ENCODE measurements at places on chromosomes 4 and X.

GRCh38 chrX:109440475-109440874, 41.4 kb downstream of the GUCY2F start:
- DNase-seq, result peak; percentile 58

GRCh38 chr4:35975617-35976355, 268.5 kb downstream of the ARAP2 start:
- DNase-seq, result no peak

DNA sequence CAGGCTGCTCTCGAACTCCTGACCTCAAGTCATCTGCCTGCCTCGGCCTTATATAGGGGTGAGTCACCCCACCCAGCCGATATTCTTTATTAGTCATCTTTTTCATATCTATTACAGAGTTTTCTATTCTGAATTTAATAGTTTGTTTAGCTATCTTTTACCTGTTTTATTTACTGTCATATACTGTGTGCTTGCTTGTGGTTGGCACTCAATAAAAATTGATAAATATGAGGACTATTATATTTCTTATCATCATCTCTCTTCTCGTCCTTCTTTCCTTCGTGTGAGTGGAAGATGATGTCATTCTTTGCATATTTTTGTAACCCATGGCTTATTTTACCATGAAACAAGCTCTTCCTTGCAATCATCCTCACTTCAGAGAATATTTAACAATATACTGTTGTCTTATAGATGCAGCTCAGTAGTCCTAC, 265.5 kb downstream of the ARHGAP24 start:
- DNase-seq, result no peak

DNA sequence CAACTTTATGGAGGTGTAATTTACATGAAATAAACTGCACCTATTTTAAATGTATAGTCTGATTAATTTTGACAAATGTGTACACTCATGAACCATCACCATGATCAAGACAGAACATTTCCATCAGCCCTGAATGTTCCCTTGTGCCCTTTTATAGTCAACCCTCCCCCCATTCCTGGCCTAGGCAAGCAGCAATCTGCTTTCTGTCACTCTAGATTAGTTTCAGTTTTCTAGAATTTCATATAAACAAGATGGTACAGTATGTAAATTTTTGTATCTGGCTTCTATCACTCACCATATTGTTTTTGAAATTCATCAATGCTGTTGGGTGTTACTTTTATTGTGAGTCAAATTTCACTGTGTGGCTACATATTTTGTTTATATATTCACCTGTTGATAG, 234.2 kb upstream of the RPS6KA3 start:
- no peak for DNase-seq

GRCh38 chrX:88735835-88736234, 11.2 kb upstream of the CPXCR1 start:
- DNase-seq, result no peak

DNA sequence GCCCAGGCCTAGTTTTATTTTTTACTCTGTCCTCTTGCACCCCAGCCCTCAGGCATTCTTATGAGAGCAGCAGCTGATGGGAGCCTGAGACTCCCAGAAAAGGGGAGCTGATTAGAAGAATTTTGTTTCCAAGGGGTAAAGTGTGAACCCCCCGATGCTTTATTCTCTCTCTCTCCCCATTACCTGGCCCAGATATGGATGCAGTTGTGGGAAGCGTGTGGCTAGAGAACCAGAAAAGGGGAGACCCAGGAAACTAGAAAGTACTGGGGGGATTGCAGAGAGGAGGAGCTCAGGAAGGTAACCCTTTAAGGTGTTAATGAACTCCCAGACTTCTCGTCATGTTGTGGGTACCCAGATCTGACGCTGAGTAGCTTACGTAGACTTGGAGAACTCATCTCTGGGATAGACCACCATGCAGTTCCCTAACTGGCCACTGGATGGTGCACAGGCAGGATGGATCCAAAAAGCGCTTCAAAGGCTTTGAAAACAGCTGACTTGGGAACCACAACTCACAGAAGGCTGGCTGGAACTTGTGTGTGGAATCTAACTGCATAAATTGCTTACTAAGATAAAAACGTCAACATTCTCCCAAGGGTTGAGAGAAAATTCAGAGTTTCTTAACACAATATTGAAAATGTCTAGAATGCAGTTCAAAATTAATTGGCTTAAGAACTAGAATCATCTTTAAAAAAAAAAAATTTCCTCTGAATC, 64.7 kb downstream of the TBC1D14 start:
- DNase-seq, result peak; percentile 95

- DNase-seq, result peak; percentile 53
These were observed 711 bp downstream of the PNMA6E start for GRCh38 chrX:153400146-153401132.

GRCh38 chr4:118969359-118969758, 80.7 kb downstream of the SYNPO2 start:
- peak; percentile 18 for DNase-seq

DNA sequence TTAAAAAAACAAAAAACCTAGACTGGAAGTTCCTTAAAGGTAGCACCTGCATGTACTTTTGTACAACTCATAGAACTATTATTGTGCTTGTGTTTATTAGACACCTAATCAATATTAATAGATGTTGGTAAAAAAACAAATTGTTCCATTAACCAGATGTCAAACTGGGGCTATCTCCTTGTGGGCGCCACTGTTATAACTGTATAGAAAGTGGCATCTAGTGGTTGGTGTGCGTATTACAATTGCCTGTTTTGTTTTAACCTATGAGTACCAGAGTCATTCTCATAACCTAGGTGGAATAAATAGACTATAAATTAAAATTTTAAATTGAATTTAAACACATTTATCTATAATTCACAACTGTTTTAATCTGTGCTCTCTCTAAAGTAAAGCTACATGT, 97.4 kb downstream of the COL4A5 start:
- no peak for DNase-seq

GRCh38 chrX:39157796-39158195, 356.5 kb downstream of the MID1IP1 start:
- no peak for DNase-seq

GRCh38 chr4:20273793-20274192, 22.1 kb downstream of the SLIT2 start:
- DNase-seq, result no peak

DNA sequence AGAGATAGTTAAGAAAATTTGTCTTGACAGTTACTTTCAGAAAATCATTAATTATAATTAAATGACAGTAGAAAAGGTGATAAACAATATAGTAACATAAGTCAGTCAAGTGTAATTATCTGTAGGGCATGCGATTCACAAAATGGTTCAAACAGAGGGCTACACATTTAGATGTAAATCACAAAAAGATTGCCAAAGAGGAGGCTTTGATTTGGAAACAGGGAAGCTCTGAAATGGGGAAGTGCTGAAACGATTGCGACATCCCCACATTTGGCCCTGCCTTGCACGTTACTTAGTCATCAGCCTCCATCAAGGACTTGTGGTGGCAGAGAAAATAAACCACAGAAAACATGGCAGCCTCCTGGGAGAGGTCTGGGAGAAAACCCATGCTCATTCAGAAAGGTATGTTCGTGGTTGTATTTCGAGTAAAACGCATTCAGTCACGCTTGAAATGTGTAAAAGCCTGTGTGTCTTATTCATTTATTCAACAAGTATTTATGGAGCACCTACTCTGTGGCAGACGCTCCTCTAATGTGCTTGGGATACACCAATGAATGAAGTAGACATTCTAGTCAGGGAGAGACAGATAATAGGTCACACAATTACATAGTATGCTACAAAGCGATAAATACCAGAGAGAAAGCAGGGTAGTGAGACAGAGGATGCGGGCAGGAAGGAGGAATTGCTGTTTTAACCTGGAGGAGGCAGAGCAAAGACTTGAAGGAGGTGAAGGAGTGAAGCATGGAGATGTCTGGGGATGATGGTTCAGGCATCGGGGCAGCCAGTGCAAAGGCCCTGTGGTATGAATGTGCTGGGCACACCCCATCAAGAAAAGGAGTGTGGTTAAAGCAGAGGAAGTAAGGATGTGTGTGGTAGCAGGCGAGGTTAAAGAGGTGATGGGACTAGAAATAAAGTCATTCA, 7.8 kb downstream of the RBM47 start:
- DNase-seq, result peak; percentile 100

DNA sequence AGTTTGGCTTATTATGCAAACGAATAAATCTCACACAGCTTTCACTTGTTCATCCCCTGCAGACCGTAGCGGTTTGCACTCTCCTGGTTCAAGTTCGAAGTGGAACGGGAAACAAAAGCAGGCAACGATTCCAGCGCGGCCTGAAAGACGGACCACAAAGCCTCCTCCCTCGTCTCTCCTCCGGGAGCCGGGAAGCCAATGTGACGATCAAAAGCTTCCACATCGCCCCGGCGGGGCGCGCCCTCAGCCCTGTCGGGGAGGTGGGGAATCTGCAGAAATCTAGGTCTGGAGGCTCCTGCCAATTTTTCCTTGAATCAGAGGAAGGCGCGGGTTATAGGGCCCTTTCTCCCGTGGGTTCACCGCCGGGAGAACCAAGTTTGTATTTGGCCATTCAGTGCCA, 16.9 kb upstream of the ZIC3 start:
- no peak for DNase-seq

GRCh38 chr4:104073229-104073628, 353.4 kb upstream of the TACR3 start:
- no peak for DNase-seq

GRCh38 chr4:145435646-145436045, 46.0 kb upstream of the SMAD1 start:
- DNase-seq, result no peak

DNA sequence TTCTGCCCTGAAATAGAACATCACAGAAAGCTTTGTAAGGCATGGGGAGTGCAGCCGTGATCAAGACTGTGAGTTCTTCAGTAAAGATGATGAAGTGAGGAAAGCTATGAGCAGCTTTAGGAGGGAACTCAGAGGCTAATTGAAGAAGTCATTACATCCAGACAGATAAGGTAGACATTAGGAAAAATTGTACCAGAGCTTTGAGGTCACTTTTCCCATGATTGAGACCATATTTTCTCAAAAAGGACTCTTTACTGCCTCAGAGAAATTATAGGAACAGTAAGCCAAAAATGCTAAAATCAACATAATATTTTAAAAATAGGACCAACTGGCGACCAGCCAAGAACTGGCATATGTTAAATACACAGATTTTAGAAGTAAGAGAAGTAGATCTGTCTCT, 11.2 kb downstream of the CHST7 start:
- DNase-seq, result no peak

DNA sequence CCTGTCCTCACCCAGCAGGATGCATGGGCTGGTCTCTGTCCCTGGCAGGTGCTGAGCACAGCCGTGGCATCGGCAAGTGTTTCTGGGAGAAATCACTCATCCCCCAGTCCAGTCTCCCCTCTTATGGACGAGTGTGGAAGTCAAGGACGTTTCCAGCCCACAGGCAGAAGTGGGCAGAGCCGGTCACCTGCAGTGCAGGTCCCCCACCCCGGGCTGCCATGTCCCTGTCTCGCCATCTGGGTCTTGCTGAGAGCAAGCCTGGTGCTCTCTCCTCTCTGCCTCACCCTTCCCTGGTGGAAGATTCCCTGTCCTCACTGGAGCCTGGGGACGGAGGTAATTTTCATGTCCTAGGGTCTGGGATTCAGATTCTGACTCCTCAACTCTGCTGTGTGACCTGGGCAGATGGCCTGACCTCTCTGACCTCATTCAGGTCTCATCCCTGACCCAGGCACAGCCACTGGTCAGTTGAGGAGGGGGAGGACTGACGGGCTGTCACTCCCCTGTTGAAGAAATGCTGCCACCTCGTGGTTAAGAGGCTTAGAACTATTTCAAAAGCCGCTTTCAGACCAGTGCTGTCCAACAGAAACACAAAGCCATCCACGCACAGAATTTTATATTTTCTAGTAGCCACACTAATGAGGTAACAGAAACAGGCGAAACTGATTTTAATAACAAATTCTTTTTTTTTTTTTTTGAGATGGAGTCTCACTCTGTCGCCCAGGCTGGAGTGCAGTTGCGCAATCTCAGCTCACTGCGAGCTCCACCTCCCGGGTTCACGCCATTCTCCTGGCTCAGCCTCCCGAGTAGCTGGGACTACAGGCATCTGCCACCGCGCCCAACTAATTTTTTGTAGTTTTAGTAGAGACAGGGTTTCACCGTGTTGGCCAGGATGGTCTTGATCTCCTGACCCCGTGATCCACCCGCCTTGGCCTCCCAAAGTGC, 1.8 kb downstream of the CPZ start:
- DNase-seq, result peak; percentile 50

GRCh38 chrX:135740681-135741149, 27.3 kb downstream of the CT45A1 start:
- peak; percentile 59 for DNase-seq

- no peak for DNase-seq
These were observed 73.3 kb downstream of the PSAPL1 start for GRCh38 chr4:7361280-7361895.

DNA sequence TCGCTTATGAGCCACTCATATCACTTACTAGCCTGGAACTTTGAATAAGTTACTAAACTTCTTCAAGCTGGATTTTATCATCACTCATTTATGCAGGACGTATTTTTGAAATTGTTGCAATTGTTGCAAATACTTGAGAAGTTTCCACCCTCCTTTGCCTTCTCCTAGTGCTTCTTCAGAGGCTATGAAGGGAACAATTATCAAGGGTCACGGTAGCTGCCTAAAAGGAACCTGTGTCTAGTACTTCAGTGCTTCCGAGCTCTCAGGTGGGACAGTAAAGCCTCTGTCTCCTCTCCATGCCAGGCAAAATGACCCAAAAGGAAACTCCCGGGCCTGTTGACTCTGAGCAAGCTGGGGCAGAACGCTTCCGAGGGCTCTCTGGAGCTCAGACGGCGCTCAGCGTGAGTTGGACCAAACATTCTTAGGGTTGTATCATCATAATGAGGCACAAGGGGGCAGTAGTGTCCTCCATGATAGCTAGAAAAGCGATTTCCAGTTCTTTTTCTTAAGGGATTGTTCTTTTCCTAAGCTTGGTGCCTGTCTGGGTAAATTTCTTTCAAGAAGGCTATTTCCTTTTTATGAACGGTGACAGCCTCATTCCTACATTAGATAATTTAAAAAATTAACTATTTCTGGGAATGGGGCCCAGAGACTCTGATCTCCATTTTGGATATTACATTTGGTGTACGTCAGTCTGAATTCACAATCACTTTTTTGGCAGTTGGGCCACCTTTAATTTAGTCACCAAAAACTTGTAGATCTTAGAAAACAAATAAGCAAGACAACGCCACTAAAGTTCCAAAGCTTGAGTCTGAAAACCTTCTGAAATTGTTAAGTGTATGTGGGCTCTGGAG, 73.1 kb downstream of the PACRGL start:
- peak; percentile 52 for DNase-seq

DNA sequence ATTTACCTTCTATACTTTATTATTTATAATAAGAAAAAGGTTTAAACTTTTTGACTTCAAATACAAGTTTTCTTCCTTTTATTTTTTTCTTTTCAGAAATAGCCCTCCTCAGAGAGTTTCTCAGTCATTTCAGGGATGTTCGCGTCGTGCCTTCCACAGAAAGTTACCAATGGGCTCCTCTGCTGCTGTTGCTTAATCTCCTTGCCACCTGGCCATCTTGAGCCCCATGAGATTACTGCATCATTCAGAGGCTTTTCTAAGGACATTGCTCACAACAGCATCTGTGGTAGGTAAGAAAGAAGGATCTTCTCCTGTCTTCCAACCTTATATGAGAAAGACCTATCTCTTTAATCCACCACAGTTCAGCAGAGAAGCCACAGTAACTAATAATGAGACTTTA, 1361.9 kb upstream of the ADGRL3 start:
- no peak for DNase-seq
